ENCODE measurements at places on chromosomes 3 and 15.

- peak; percentile 57 for DNase-seq
Measured at GRCh38 chr15:68427366-68427765, 4.6 kb downstream of the ITGA11 start.

- peak; percentile 29 for DNase-seq
Measured at GRCh38 chr3:48960841-48961413, 29.1 kb upstream of the P4HTM start.

DNA sequence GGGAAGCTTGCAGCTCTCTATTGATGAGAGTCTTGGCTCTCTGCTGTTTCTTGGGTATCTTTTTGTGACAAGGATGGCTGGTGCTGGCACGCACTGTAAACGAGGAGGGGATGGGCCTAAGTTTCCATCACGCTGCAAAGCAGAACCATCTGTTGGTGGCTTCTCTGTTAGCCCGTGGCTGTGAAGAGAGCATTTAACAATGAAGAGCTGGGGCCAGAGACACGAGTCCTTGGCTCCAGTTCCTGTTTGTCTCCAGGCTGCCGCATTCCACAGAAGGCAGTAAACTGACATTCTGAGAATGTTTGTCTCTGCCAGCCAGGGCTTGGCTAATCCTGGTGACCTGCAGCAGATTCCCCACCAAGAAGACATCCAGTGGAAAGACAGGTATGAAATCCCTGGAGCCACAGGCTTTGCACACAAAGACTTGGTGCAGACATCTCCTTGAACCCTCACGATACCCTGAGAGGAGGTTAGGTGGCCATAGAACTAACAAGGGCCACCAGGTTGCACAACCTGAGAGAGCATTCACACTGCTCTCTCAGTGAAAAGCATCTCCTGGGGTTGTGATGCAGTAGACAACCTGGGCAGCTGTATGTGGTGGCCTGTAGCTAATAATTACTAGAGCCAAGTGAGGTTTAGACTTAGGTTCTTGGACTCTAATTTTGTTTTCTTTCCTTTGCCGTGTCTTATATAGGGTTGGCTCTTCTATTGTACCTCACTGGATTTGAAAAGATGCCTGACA lies 130.9 kb downstream of the ASB7 start:
- peak; percentile 98 for DNase-seq

- no peak for DNase-seq
Measured at GRCh38 chr15:93288728-93289294, 199.8 kb upstream of the RGMA start.

DNA sequence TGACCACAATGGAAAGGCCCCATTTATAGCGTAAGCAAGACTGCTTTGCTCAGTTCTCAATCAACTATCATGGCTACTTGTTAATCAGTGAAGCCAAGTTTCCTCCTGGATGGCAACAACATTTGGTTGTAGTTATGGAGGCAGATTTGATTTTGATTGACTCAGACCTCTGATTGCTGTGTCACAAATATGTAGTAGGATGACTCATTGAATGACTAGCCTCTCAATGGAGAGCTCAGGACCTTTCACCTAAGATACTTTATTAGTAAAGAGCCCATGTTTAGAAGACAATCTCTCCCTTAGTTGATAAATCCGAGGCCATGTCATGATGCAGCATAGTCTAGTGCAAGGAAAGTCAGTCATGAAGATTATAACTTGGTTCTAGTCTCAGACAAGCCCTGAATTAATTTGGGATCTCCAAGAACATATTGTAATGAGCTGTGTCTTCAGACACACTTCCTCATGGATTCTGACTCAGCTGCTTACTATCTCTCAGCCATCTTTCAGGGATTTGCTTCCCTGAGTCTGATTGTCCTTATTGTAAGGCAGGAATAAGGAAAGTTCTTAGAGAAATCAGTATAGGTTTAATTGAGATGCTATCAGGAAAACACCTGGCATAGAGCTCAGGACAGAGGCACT lies 397.4 kb upstream of the TMCO5A start:
- no peak for DNase-seq

- no peak for DNase-seq
Measured at GRCh38 chr3:16528106-16528505, 14.6 kb upstream of the RFTN1 start.

GRCh38 chr3:9384141-9384828 lies 13.1 kb upstream of the SETD5 start:
- peak; percentile 39 for DNase-seq

DNA sequence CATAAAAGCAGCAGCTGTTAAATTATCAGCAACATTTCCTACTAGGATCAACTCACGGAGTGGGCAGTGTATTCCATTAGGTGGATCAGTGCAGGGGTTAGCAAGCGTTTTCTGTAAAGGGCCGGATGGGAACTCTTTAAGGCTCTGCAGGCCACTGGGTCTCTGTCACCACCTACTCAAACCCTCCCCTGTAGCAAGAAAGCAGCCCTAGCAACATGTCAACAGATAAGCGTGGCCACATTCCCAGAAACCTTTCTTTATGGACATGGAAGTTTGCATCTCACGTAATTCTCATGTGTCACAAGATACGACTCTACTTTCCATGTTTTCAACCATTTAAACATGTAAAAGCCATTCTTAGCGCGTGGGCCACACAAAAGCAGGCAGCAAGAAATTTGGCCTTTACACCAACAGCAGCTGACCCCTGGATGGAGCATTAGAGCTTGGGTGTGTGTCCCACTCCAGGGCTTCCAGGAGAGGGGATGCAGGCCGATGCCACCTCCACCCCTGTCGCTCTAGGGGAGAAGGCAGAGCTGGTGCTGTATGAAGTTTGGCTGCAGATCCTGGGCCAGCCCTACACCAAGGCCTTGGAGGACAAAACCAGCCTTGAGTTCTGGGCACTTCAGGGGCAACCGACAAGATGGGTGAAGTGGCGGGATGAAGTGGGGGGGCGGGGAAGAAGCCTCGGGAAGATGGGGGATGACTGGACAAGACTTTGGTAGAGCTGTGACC lies 48.2 kb upstream of the CSPG4 start:
- no peak for DNase-seq

- DNase-seq, result no peak
Measured at GRCh38 chr3:34504775-34505174, 706.3 kb downstream of the PDCD6IP start.

GRCh38 chr3:15269091-15269989 lies 63.0 kb downstream of the SH3BP5 start:
- DNase-seq, result peak; percentile 90

DNA sequence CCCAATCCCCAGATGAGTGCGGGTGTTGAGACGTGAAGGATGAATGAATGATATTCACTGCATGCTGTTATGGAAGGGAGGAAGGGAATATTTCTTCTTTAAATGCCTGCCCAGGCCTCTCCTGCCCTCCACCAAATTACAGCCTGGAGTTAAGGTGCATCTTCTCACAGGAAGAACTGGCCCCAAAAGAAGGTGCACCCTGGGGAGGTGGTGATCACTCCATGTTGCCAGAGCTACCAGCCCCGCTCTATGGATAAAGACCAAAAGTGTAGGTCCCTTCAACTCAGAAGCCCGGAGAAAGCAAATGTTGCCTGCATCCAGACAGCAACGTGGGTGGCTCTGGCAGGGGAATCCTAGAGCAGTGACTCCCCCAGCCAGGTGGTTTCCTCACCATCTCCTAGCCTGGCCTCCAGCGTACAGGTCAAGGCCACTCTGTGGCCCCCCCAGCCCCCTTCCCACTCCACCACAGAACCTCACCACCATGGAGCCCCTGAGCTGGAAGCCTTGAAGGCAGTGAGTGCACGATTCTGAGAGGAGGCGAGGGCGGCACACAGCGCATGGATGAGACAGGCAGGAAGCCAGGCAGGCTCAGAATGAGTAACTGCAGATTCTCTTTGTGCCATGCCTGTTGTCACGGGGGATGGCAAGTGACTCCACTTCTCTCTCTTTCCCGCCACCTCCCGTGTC lies 3.5 kb upstream of the VIPR1 start:
- DNase-seq, result no peak

GRCh38 chr3:124691599-124691998 lies 38.7 kb upstream of the UMPS start:
- no peak for DNase-seq

GRCh38 chr15:101452572-101452971 lies 36.9 kb downstream of the PCSK6 start:
- DNase-seq, result no peak

DNA sequence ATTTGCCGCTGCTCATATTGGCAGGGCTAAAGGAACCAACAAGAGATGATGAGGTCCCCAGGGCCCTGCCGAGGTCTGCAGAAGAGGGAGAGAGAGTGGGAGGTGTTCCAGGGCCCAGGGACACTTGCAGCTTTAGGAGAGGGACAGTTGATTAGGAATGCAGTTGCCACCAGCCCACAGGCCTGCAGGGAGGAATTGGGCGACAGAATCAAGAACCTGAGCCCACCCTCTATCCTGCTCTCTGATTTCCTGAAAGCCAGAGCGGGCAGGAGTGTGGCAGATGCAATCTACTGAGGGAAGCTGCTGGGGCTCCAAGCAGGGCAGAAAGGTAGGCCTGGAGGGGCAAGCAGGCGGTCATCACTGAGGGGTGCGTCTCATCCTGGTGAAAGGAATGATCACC lies 12.1 kb upstream of the PRR23E start:
- DNase-seq, result no peak

- DNase-seq, result no peak
Measured at GRCh38 chr15:99029341-99030144, 22.0 kb upstream of the PGPEP1L start.

DNA sequence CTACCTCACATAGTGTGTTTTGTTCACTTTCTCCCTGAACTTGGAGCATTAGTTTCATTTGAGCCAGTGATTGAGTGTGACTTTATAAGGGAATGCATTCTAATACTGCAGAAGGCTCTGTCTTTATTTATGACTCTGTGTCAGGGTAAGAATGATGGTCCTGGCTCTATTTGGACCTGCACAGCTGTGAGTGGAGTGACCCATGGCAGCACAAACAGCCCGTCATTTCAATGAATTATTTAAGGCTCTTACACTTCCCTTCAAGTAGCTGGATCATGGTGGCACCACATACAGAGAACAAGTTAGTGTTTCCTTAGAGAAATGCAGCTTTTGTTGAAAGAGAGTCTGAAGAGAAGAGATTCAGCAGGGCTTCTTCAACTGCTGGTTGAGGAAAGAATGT lies 16.4 kb downstream of the TMEM108 start:
- DNase-seq, result no peak

DNA sequence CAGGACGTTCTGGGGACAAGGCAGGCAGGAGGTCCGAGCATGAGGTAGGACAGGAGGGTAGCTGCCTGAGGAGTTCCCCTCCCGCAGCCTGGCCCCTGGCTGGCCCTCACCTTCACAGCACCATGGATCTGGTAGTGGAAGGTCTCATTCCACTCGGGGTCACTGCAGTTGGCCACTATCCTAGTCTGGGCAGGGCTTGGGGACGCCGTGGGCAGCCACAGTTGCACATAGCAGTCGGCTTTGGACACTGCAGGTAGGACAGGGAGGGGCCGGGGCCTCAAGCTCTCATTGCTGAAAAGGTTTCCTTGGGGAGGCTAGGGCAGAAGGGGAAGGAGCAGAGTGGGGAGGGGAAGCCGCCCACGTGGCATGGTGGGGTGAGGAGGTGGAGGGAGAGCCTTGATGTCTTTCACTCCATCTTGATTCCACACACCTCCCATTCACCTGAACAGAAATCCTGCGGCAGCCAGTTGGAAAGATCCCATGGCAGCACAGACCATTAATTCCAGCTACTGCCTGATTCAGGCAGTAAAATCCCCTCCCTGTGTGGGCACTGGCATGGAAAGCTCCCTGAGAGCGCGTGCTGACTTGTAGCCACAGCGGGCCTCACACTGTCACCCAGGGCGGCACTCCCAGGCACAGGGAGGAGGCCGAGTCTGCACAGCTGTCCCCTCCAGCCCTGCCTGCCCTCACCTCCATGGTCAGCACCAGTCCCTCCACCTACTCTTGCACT lies 2.1 kb downstream of the PLA2G4F start:
- no peak for DNase-seq

DNA sequence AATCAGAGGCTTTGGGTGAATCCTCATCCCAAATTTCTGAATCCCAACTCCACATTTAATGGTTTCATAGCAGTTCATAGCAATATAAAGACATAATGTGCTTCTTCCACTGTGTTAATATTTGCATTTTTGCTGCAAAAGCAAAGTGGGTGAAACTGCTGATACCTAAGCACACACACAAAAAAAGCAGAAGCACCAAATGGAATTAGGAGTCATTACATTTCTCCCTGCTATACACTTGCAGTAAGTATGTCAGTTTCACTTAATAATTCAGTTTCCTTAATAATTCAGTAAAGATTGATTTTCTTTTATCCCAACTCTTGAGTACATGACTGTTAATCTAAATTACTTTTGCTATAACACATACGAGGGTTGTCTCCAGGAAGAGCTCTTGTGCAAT lies 48.9 kb upstream of the ALCAM start:
- DNase-seq, result no peak

- no peak for DNase-seq
Measured at GRCh38 chr3:71131375-71132314, 451.9 kb downstream of the FOXP1 start.

- peak; percentile 35 for DNase-seq
Measured at GRCh38 chr15:63833021-63833696, 589 bp downstream of the HERC1 start.

DNA sequence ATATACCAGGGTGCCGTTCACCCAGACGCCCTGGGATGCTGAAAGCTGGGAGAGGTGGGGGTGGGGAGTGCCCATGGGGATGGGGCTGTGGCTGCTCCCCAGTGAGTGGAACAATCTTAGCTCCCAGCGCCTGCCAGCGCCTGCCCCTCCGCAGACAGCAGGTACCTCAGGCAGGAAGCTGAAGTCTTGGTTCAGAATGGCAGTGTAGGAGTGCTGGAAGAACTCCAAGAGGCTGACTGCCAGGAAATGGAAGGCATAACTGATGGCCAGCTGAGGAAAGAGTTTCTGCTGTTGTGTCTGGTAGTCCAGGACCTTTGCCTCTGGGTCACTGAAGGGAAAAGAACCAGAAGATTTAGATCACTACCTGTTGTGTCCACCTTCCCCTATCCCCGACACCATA lies 8.4 kb downstream of the ACOX2 start:
- DNase-seq, result peak; percentile 33

DNA sequence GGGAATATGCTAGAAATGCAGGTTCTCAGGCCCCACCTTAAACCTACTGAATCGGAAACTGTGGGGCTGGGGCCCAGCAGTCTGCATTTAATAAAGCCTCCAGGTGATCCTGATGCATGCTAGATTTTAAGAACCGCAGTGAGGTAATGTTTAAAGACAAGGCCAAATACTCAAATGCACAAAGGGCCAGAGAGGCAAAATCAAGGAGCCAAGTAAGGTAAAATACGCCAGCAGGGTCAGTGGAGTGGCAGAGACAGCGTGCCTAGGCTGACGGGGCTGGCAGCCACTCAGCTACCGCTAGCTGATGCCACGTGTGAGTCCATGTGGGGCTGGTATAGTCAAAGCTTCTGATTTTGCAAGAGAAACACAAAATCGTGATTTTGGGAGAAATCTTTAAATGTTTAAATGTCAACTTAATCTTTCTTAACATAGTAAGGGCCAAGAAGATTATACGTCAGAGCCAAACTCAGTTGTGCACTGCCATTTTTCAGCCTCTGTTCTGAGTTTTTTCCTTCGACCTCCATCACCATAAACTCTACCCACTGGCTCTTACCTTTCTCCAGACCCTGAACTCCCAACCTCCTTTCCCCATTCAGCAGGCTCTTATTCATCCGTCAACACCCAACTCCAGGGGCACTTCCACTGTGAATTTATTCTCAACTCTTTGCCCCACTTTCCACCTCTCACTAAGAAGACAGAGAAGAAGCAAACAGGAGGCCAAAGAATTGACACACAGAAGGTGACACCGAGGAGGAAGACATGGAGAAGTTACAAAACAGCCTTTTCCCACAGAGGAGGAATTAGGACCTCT lies 136.6 kb upstream of the RAD18 start:
- no peak for DNase-seq
